GM23338 (cell line): ENCODE measurements at places on chromosomes 5 and 9.

DNA sequence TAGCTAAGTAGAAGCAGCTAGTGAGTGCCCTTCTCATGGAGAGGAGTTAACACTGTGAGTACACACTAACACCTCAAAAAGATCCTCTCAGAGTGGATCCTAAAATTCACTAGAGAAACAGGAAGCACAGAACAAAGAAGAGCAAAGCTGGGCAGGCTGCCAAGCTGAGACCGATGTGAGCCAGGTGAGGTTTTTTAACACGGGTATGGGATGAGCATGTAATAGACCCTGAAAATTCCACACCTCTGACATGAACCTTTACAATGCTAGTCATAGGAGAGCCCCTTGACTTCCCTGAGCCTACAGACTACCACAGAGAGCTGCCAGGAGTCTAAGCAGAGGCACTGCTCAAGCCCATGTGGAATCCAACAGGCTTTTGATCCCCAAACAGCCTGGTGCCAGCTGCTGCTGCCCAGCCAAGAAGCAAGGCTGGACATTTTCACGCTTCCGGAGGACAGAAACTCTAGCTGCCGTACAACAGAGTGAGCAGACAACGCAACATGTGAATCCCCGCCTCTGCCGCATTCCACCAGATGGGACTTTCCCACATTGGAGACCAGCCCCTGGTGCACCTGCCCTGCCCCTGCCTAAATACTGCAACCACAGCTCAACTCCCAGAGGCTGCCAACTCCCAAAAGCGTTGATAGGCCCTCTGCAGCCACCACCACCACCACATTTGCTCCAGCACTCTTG, 280.8 kb downstream of the CDH10 start:
- no peak for DNase-seq
- H3K36me3 ChIP-seq: no peaks in the 10 kb centered on the region
- H3K27me3 ChIP-seq: no peaks in the 10 kb centered on the region
- no peaks in the 10 kb centered on the region for H3K4me1 ChIP-seq
- no peak overlapping the region for H3K4me3 ChIP-seq

DNA sequence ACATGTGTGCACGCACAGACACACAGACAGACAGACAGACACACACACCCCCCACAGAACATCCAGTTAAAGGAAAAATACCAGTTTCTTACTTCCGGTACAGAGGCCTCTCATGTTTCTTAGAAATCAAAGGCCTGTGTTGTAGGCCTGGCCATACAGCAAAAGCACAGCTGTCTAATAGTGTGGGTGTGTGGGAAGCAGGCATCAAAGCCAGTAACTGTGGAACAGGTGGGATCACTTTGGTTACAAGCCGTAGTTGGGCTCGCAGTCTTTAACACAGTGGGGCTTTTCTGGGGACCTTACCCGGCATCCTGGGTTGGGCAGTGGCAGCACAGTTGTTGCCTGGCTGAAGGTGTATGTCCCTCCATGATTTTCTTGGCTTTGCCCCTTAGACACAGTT, 55.2 kb downstream of the FBXL7 start:
- no peak overlapping the region for H3K4me3 ChIP-seq
- peak overlapping the region; percentile 17 for H3K27ac ChIP-seq
- no peak for DNase-seq
- peaks cover 36% of the 10 kb centered on the region for H3K4me1 ChIP-seq

GRCh38 chr9:21709464-21710058, 92.9 kb upstream of the MTAP start:
- peak; percentile 89 for DNase-seq
- H3K4me1 ChIP-seq: 0 out of 2 replicates have a peak, but pooled peaks cover 16% of the 10 kb centered on the region
- no peaks in the 10 kb centered on the region for H3K36me3 ChIP-seq
- no peak overlapping the region for H3K27ac ChIP-seq
- no peaks in the 10 kb centered on the region for H3K27me3 ChIP-seq

DNA sequence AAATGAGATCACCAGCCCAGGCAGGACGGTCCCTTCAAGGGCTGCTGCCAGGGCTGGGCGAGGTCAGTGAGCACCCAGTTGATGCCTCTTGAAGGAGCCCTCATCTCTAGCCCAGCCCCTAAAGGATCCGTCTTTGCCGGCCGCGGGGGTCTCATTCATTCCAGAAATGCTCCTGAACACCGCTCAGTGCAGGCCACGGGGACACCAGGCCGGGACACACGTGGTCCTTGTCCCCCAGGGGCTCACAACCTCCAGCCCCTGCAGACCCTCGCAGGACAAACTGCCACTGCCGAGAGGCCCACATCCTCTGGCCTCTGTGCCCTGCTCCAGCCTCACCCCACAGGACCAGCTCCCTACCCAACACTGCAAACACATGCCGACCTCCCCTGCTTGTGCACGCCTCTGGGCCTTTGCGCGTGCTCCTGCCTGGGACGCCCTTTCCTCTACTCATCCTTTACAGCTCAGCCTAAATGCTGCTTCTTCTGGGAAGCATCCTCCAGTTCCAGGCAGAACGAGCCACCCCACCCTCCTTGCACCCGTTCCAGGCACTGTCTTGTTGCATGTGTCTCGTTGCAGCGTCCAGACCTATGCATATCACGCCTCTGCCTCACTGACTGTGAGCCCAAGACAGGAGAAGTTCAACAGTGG, 10.3 kb upstream of the LAMC3 start:
- no peak overlapping the region for H3K4me3 ChIP-seq
- peaks cover 4% of the 10 kb centered on the region; the same call in 1 of the 2 replicates for H3K4me1 ChIP-seq
- DNase-seq: no peak
- H3K36me3 ChIP-seq: no peaks in the 10 kb centered on the region

- H3K4me1 ChIP-seq: peaks cover 1% of the 10 kb centered on the region; the same call in 1 of the 2 replicates
- H3K4me3 ChIP-seq: no peak overlapping the region
- no peaks in the 10 kb centered on the region for H3K27me3 ChIP-seq
- H3K36me3 ChIP-seq: no peaks in the 10 kb centered on the region
These were observed 125.9 kb downstream of the LHFPL2 start for GRCh38 chr5:78522476-78523260.

- H3K4me3 ChIP-seq: no peak overlapping the region
- DNase-seq: no peak
- H3K4me1 ChIP-seq: no peaks in the 10 kb centered on the region
- H3K27me3 ChIP-seq: no peaks in the 10 kb centered on the region
- no peaks in the 10 kb centered on the region for H3K36me3 ChIP-seq
- H3K27ac ChIP-seq: no peak overlapping the region
These were observed 248.1 kb downstream of the PIK3R1 start for GRCh38 chr5:68463606-68464005.

GRCh38 chr9:116337015-116337414, 183.4 kb downstream of the PAPPA start:
- H3K4me1 ChIP-seq: peaks cover 46% of the 10 kb centered on the region
- H3K4me3 ChIP-seq: no peak overlapping the region; the same call in 1 of the 2 replicates
- no peak overlapping the region for H3K27ac ChIP-seq
- DNase-seq: peak; percentile 57
- H3K36me3 ChIP-seq: no peaks in the 10 kb centered on the region; the same call in 1 of the 2 replicates

GRCh38 chr5:68548959-68549676, 333.6 kb downstream of the PIK3R1 start:
- DNase-seq: no peak
- H3K4me1 ChIP-seq: no peaks in the 10 kb centered on the region
- no peak overlapping the region for H3K27ac ChIP-seq
- no peaks in the 10 kb centered on the region for H3K36me3 ChIP-seq
- no peak overlapping the region for H3K4me3 ChIP-seq

- H3K36me3 ChIP-seq: no peaks in the 10 kb centered on the region
- H3K4me3 ChIP-seq: no peak overlapping the region
- peaks cover 30% of the 10 kb centered on the region for H3K4me1 ChIP-seq
- H3K27me3 ChIP-seq: peaks cover 52% of the 10 kb centered on the region
These were observed 4.1 kb downstream of the KLF9 start for GRCh38 chr9:70410368-70410767.

GRCh38 chr5:127392762-127393161, 102.2 kb downstream of the MEGF10 start:
- no peak overlapping the region for H3K4me3 ChIP-seq
- H3K27me3 ChIP-seq: no peaks in the 10 kb centered on the region
- H3K27ac ChIP-seq: no peak overlapping the region

DNA sequence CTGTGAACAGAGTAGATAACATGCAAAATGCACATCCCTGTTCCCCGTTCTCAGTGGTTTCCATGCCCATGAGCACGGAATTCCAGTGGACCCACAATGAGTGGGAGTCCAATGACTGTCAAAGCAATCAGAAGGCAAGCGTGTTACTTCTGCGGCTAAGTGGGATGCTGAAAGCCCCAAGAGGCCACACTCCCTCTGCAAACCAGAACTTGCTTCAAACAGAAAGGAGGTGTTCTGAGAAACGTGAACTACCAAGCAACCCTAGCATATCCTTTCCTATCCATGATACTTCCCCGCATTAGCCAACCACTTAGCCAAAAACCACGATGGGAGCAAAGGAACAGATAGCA, 21.7 kb upstream of the MVB12B start:
- no peak overlapping the region for H3K4me3 ChIP-seq
- no peaks in the 10 kb centered on the region for H3K4me1 ChIP-seq
- no peak for DNase-seq
- no peaks in the 10 kb centered on the region for H3K27me3 ChIP-seq
- no peaks in the 10 kb centered on the region for H3K36me3 ChIP-seq

DNA sequence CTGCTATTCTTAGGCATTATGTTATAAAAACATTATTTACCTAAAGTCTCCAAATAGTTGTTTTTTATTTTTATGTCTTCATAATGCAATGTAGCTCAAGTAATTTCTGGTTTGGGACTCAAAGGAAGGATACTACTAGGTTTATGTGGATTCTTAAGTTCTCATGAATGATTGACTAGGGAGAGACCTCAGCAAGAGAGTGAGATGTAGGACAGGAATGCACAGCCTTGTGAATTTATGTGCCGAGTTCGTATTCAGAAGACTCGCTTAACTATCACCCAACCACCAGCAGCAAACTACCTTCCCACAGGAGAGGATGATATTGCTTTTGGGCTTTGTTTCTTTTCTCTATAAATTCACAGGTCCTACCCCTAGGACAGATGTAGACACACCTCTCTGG, 282.9 kb downstream of the ARHGEF28 start:
- H3K4me3 ChIP-seq: no peak overlapping the region
- H3K27me3 ChIP-seq: no peaks in the 10 kb centered on the region
- no peaks in the 10 kb centered on the region for H3K4me1 ChIP-seq
- no peak overlapping the region for H3K27ac ChIP-seq
- no peaks in the 10 kb centered on the region; the same call in 1 of the 2 replicates for H3K36me3 ChIP-seq

DNA sequence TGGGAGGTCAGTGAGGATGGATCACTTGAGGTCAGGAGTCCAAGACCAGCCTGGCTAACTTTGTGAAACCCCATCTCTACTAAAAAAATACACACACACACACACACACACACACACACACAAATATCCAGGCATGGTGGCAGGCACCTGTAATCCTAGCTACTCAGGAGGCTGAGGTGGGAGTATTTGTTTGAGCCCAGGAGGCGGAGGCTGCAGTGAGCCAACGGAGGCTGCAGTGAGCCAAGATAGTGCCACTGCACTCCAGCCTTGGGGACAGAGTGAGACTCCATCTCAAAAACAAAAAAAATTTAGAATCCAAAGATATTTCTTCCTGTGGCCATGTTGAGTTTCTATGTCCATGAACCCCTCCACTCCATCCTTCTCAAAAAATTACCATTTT, 21.5 kb upstream of the CDC23 start:
- no peak overlapping the region for H3K4me3 ChIP-seq
- DNase-seq: no peak
- no peaks in the 10 kb centered on the region for H3K4me1 ChIP-seq
- H3K36me3 ChIP-seq: no peaks in the 10 kb centered on the region
- H3K27me3 ChIP-seq: peaks cover 5% of the 10 kb centered on the region

DNA sequence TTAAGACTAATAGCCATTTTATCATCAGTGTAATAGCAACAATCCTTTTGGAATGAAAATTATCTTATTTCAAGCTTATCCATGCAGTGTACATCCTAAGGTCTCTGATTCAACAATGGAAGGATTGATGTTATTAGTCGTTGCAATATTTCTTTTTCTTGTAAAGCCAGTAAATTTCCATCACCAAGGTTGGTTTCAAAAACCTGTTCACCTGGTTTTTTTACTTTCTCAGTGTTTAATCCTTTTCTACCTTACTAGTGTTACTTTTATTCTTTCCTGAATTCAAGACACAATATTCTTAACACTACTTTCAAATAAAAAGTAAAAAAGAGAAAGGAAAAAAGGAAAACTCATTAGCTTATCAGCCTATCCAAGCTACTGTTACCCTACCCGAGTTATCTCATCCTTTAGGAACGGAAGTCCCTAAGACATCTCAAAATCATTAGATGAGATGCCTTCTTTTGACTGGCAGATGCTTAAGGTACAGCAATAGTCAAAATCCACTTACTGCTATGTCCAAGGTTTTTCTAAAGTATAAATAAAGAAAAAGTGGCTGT, 5.4 kb downstream of the ZFR start:
- no peaks in the 10 kb centered on the region for H3K27me3 ChIP-seq
- no peaks in the 10 kb centered on the region for H3K36me3 ChIP-seq
- no peak overlapping the region for H3K27ac ChIP-seq
- DNase-seq: no peak
- no peak overlapping the region for H3K4me3 ChIP-seq
